ENCODE measurements at places on chromosomes 13 and 19. TPM values are rescaled to one million over a fixed set of nuclear protein-coding genes. Genes with fewer than 3 reads are reported as not detected.

DNA sequence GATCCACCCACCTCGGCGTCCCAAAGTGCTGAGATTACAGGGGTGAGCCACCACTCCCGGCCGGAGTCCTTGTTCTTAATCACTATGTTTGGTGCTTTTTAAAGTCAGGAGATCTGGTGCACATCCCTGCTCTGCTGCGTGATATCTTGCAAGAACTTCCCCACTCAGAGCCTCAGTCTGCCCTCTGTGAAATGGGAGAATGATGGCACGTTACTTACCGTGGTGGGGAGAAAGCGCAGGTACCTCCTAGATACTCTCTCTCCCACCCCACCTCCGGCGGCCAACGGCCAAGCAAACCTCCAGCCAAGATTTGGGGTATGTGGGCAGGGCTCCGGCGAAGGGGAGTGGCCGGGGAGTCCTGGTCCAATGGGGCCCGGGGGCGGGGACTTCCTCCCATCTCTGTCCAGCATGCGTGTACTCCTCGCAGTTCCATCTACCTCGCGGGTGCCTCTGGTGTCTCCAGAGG lies at the start of gene RYR1:
Gene RYR1, plus strand, starts transcription at position 424 of the 466 bp plus-strand sequence. CDS start 139 bp downstream, outside the sequence.
- H3K27ac ChIP-seq: no peak within 1 kb of the TSS
- no peaks in the 10 kb centered on the region for H3K36me3 ChIP-seq
- H3K4me3 ChIP-seq: no peak within 1 kb of the TSS
- DNase-seq: peak; percentile 90
- H3K4me1 ChIP-seq: no peaks in the 10 kb centered on the region

DNA sequence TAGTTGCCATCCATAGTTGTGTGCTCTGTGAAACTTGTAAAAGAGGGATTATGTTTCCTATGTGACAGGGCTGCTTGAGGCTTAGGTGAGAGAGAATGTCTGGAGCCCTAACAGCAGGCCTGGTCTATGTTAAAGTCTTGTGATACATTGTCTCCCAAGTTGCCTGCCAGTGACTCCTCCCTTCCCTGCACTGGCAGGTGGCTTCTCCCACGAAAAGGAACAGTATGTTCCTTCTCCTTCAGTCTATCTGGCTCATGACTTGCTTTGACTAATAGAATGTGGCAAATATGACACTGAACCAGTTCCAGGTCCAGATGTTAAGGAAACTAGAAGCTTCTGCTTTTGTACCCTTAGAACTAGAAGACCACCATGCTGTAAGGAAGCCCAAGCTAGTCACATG lies 5.9 kb upstream of the KCNN4 start:
- H3K36me3 ChIP-seq: no peaks in the 10 kb centered on the region
- peaks cover 12% of the 10 kb centered on the region for H3K4me1 ChIP-seq

DNA sequence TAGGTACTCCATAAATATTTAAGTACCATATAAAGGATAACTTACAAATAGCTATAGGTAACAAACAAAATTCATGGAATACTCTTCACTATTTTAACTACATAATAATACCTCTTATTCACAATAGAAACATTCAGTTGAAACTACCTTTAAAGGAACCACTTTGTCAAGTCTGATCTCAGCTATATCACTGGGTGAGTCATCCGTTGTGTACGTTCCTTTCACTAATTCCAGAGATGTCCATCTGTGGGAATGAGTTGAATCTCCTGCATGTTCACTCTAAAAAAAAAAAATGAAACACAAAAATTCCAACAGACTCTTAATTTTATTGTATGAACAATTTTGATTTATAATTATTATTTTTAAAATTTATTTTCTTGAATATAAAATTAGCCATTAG lies 149.4 kb upstream of the FBXL3 start:
- H3K27me3 ChIP-seq: no peaks in the 10 kb centered on the region
- no peak overlapping the region for H3K27ac ChIP-seq
- peaks cover 64% of the 10 kb centered on the region for H3K36me3 ChIP-seq
- no peaks in the 10 kb centered on the region for H3K4me1 ChIP-seq
- no peak overlapping the region for H3K4me3 ChIP-seq
- no peak for DNase-seq

- no peak for DNase-seq
- H3K27ac ChIP-seq: no peak overlapping the region
- peaks cover 10% of the 10 kb centered on the region for H3K36me3 ChIP-seq
- no peaks in the 10 kb centered on the region for H3K27me3 ChIP-seq
Observed at GRCh38 chr13:41085961-41086585, 24.8 kb downstream of the WBP4 start.

DNA sequence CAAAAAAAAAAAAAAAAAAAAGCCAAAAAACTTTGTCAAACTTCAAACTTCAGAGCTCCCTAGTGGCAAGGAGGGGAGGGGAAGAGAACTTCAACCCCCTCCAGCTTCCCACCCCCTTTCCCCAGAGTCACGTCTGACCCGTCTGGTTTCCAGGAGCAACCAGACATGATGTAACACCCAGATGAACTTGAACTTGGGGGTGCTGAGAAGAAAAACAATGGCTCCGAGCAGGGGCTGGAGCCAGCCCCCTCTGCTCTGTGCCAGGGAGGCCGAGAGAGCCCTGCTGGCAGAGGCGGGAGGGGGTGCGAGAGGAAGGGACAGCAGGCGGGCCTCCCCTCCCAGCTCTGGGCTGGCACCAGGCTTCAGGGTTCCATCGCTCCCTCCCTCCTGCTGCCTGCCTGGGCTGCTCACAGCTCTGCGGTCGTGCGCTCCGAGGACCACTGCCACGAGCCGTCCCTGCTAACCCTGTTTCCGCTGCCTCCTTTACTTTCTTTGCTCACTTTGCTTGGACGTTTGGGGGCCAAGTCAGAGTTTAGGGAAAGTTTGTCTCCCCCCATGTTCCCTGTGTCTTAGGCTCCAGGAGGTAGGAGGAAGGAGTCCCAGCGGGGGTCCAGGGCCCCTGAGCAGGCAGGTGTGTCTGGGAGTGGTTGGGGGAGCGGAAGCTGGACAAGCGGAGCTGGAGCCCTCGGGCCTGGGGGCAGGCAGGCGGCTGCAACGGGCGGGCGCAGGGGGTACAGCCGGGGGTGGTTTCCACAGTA lies 11.1 kb downstream of the LYL1 start:
- H3K27me3 ChIP-seq: no peaks in the 10 kb centered on the region
- peaks cover 75% of the 10 kb centered on the region for H3K4me1 ChIP-seq
- H3K27ac ChIP-seq: peak overlapping the region; percentile 99
- DNase-seq: peak; percentile 91
- no peak overlapping the region for H3K4me3 ChIP-seq
- no peaks in the 10 kb centered on the region for H3K36me3 ChIP-seq

DNA sequence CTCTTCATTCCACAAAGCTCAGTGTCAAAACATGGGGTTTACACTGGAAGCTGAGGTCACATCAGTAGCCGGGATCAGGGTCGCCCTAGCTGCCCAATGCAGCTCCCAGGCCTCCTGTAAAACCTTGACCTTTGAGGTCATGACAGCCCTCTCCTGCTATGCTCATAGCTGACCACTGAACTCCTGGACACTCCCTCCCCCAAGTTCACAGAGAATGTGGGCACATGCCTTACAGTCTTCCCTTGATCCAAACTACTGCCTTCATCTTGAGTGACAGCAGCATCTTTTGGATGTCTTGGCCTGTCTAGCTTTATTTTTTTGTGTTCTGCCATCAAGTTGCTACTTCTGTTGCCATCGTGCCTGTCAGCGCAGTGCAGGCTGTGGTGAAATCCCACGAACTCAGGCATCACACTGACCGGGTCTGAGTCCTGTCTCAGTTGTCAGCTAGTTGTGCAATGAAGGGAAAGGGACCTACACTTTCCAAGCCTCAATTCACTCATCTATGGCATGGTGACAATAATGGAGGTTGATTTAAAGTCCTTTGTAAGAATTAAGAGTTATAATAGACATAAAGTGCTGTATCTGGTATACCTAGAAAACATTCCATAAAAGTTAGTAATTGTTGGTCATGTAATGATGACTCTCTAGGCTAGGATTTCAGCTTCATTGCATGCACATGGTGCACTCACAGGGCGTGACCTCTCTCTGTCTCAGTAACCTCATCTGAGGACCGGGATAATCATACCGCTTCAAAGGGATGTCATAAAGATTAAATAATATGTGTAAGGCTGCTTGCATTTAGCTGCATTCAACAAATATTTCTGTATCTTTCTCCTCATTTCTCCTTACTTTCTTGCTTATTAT lies 16.4 kb upstream of the ALOX5AP start:
- H3K4me1 ChIP-seq: peaks cover 14% of the 10 kb centered on the region
- no peaks in the 10 kb centered on the region for H3K36me3 ChIP-seq
- H3K27me3 ChIP-seq: no peaks in the 10 kb centered on the region
- DNase-seq: no peak
- no peak overlapping the region for H3K27ac ChIP-seq

APOC1 gene
- 2.7 TPM for polyA plus RNA-seq

DNA sequence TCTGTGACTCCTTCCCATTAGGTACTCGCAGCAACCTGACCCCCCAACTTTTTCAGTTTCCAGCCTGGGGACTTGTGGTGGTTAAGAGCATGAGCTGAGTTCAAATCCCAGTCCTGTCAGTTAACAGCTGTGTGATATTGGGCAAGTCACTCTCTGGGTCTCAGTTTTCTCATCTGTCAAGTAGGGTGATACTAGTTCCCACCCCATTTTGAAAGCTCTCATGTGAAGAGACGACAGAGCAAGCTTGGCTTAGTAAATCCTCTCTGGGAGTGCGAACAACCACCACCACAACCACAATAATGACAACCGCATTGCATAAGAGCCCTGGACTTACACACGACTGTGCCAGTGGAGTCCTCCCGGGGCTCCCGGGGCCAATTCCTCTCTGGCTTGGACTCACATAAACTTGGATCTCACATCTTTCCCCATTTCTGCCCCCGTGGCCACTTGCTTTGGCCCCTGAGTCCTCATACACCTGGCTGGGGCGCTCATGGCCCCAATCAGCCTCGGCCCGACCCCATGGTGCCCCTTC lies 454 bp downstream of the BLVRB start:
- H3K27ac ChIP-seq: peak overlapping the region; percentile 3
- H3K27me3 ChIP-seq: no peaks in the 10 kb centered on the region
- no peak for DNase-seq
- peak overlapping the region; percentile 61 for H3K4me3 ChIP-seq
- H3K4me1 ChIP-seq: peaks cover 17% of the 10 kb centered on the region
